ENCODE measurements at places on chromosomes 3 and 15. TPM values are rescaled to one million over a fixed set of nuclear protein-coding genes. Genes with fewer than 3 reads are reported as not detected.

SEMA5B gene
- total RNA-seq, result under 0.01 TPM

ZDHHC23 gene
- total RNA-seq, result 3.5 TPM

EFHB gene
- under 0.01 TPM for total RNA-seq

ALDH1L1 gene
- 4.8 TPM for total RNA-seq

TRPM1 gene
- total RNA-seq, result not detected

CPLX3 gene
- total RNA-seq, result not detected

CLRN1 gene
- not detected for total RNA-seq

CYP11A1 gene
- 0.38 TPM for total RNA-seq

DNAH1 gene
- total RNA-seq, result 2.0 TPM

GREM1 gene
- total RNA-seq, result 84.7 TPM

RPUSD3 gene
- 28.0 TPM for total RNA-seq

SEMA7A gene
- 59.6 TPM for total RNA-seq

CCR9 gene
- total RNA-seq, result not detected

PCLAF gene
- 5.6 TPM for total RNA-seq

CLDN16 gene
- 0.38 TPM for total RNA-seq

HTR3E gene
- not detected for total RNA-seq

ALPK3 gene
- 3.3 TPM for total RNA-seq

TMEM158 gene
- total RNA-seq, result 40.3 TPM

RGMA gene
- 0.19 TPM for total RNA-seq

MOBP gene
- under 0.01 TPM for total RNA-seq

CCR1 gene
- under 0.01 TPM for total RNA-seq

GP9 gene
- total RNA-seq, result not detected

Data from regular cardiac myocyte (primary cell).